ENCODE measurements at places on chromosomes 12 and 14. TPM values are rescaled to one million over a fixed set of nuclear protein-coding genes. Genes with fewer than 3 reads are reported as not detected.

DNA sequence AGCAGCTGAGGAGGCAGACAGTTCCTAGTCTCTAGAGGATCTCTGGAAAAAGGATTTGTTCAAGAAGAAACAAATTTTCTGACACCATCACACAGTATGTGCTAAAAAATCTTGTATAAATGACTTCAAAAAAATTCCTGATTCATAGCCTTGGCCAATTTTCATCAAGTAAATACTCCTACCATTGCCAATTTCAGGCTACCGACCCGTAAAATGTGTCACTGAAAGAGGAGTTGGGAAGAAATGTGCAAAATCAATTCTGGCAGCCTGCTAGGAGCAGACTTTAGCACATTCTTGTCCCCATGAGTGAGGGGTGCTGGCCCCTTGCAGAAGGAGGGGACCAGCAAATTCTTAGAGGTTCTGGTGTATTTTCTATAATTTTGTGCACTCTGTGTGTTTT is 109.4 kb downstream of the TMEM30B start:
- H3K4me1 ChIP-seq: peaks cover 13% of the 10 kb centered on the region
- no peak overlapping the region for H3K4me3 ChIP-seq
- peak; percentile 53 for DNase-seq
- H3K27me3 ChIP-seq: no peaks in the 10 kb centered on the region

DNA sequence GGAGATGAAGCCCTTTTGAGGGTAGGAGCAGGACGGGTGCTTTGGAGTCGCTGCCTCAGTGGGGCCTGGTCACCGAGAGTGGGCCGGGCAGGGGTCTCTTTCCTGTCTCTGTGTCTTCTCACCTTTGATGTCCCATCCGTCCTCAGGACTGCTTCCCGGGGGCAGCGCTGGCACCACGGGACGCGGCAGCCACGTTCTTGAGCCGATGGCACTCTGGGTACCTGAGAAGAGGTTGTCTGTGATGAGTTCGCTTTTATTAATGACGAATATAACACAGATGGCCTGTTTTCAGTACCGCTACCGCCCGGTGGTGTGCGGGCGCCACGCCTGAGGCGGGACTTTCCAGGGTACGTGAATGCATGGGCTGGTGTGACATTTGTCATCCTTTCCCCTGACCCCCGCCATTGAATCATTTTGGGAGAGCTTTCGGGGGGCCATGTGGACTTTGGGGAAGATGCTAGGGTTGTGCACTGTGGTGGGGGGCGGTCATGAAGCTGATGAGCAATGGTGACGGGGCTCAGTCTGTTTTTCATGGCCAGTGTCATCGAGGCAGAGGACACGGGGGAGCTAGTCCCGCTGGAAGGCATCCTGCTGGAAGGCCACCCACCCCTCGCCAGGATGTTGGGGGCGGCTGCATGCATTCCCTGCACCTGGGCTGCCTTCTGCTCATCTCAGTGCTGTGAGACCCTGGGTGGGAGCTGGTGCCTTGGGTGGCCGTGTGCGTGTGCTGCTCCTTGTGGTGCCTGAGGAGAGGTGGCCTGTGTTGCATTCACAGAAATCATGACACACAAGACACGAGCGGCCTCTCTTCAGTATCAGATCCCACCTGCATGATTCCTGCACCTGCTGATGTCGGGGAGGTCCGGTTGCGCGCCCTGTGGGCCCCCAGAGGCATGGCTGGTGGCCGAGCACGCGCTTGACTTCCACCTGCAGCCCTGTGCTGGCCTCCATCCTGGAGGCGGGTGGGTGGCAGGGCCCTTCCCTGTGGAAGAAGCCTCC is 162.5 kb upstream of the RTL1 start:
- no peak overlapping the region for H3K4me3 ChIP-seq
- no peak for DNase-seq
- H3K27ac ChIP-seq: no peak overlapping the region
- H3K36me3 ChIP-seq: no peaks in the 10 kb centered on the region
- no peaks in the 10 kb centered on the region for H3K4me1 ChIP-seq

- H3K36me3 ChIP-seq: no peaks in the 10 kb centered on the region
- H3K4me1 ChIP-seq: no peaks in the 10 kb centered on the region
- no peak overlapping the region for H3K4me3 ChIP-seq
- no peak overlapping the region for H3K27ac ChIP-seq
- no peaks in the 10 kb centered on the region for H3K27me3 ChIP-seq
These were observed 446.8 kb upstream of the SOX5 start for GRCh38 chr12:24396224-24396623.

- no peaks in the 10 kb centered on the region for H3K36me3 ChIP-seq
- H3K4me1 ChIP-seq: no peaks in the 10 kb centered on the region
- no peak overlapping the region for H3K27ac ChIP-seq
- no peak overlapping the region for H3K4me3 ChIP-seq
- no peaks in the 10 kb centered on the region for H3K27me3 ChIP-seq
These were observed 677 bp downstream of the NOS1 start for GRCh38 chr12:117360551-117361346.

- DNase-seq: no peak
- no peak overlapping the region for H3K27ac ChIP-seq
- H3K4me1 ChIP-seq: peaks cover 13% of the 10 kb centered on the region
- no peaks in the 10 kb centered on the region for H3K36me3 ChIP-seq
- H3K4me3 ChIP-seq: no peak overlapping the region
These were observed 6.6 kb upstream of the WNT5B start for GRCh38 chr12:1622406-1622805.

GRCh38 chr12:7966563-7966962 is 30.6 kb upstream of the SLC2A3 start:
- H3K27ac ChIP-seq: no peak overlapping the region
- H3K36me3 ChIP-seq: no peaks in the 10 kb centered on the region

DNA sequence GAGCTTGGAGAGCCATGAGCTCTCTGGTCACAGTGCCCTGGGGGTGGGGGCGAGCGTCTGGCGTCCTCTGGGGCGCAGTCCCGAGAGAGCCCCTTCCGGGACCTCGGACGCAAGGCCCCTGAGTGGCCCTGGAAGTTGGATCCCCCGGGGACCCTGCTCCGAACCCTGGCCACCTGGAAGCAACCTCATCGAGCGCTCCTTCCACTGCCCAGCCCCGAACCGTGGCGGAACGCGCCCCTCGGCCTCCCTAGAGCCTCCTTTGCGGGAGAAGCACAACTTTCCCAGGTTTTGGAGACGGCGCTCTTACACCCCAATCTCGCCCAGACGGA is 1.2 kb downstream of the NOS1 start:
- H3K27ac ChIP-seq: no peak overlapping the region
- no peak overlapping the region for H3K4me3 ChIP-seq
- H3K36me3 ChIP-seq: no peaks in the 10 kb centered on the region
- H3K4me1 ChIP-seq: no peaks in the 10 kb centered on the region
- peaks cover 36% of the 10 kb centered on the region for H3K27me3 ChIP-seq

DNA sequence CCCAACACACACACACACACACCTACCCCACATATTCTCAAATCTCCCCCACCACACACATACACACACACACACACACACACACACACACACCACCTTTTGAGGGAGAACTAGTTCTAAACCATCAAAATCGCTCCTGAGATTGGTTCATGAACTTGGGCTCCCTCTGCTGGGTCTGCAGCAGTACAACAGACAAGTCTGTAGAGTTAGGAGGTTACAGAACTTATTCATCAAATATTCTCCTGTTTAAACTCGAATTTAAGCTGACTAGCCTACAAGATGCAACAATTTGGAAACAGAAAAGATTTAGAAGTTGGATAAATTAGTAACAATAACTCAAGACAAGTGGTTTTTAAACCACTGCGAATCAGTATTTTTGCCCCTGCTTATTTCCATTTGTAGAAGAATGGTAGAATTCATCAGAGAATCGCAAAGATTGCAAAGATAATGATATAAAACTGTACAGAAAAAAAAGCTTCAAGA is 136.4 kb upstream of the USP15 start:
- no peaks in the 10 kb centered on the region for H3K4me1 ChIP-seq
- no peak overlapping the region for H3K27ac ChIP-seq
- H3K27me3 ChIP-seq: no peaks in the 10 kb centered on the region

GRCh38 chr14:88036422-88036821 is 31.5 kb downstream of the GPR65 start:
- DNase-seq: no peak
- H3K4me1 ChIP-seq: no peaks in the 10 kb centered on the region
- no peaks in the 10 kb centered on the region for H3K36me3 ChIP-seq
- H3K27me3 ChIP-seq: no peaks in the 10 kb centered on the region
- H3K4me3 ChIP-seq: no peak overlapping the region

GRCh38 chr14:61656341-61656740 is 39.0 kb upstream of the HIF1A start:
- no peak for DNase-seq
- no peaks in the 10 kb centered on the region for H3K27me3 ChIP-seq
- no peak overlapping the region for H3K4me3 ChIP-seq
- no peaks in the 10 kb centered on the region for H3K36me3 ChIP-seq
- no peak overlapping the region for H3K27ac ChIP-seq

DNA sequence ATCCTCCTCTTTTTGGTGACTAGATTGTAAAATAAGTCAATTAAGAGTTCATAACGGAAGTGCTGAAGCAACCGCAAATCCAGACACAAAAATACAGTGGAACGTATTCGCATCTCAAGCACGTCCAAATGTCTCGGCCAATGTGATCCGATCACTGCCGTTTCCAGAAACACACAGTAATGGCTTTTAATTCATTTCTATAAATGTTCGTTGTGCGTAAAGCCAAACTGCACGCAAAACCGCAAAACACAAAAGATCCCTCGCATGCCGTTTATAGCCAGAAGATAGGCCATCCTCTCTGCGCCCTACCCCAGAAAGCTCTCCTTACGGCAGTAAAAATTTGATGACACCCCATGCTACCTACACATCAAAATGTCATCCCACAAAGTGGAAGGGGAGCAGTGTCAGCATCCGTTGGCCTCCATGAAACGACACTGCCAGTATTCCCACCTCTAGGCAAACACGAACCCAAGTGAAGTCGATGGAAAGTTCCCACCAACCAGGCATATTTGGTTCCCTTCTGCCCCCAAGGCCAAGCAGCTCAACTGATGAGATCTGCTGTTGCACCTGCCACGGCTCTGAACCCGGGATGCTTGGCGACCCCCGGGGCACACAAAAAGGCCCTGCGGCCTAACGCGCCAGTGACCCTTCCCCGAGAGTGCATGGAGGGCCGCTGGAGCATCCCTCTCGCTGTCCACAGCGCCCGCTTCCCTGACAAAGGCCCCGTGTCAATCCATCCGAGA is 1.4 kb downstream of the HECTD4 start:
- H3K4me3 ChIP-seq: peak overlapping the region; percentile 92
- no peaks in the 10 kb centered on the region for H3K36me3 ChIP-seq
- H3K27ac ChIP-seq: peak overlapping the region; percentile 91
- DNase-seq: no peak

REM2 gene
- total RNA-seq: 0.42 TPM

KCNJ8 gene
- total RNA-seq: 25.7 TPM

CHGA gene
- 1.4 TPM for total RNA-seq

CCDC38 gene
- not detected for total RNA-seq

PIWIL1 gene
- not detected for total RNA-seq

C14orf180 gene
- total RNA-seq: not detected

AMN1 gene
- total RNA-seq: 17.1 TPM

DIO2 gene
- total RNA-seq: 31.5 TPM

TRIM9 gene
- total RNA-seq: 0.58 TPM

MAP3K9 gene
- 1.5 TPM for total RNA-seq
